ENCODE measurements at places on chromosomes 1 and 21.

GRCh38 chr21:45590726-45591618 is 48.7 kb upstream of the SLC19A1 start:
- no peak for DNase-seq

- DNase-seq, result no peak
These were observed 215.5 kb downstream of the NFIA start for GRCh38 chr1:61297887-61298286.

DNA sequence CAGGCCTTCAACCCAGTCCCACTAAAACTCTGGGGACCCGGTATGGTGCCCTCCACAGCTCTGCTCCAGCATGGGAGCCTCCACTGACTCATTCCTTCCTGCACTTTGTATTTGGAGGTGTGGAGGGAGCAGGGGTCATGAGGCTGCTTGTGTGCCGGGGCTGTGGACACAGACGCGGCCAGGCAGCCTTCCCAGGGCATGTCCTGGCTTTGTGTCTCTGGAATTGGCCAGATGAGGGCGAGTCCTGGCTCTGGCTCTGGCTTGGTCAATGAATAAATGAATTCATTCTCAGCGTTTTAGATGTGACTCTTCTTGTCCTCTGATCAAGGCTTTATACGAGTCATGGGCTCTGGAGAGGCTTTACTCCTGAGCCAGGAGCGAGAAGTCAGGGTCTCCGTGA is 19.1 kb downstream of the AJAP1 start:
- DNase-seq, result no peak

- DNase-seq, result no peak
These were observed 21.8 kb downstream of the ACTA1 start for GRCh38 chr1:229412056-229412455.

DNA sequence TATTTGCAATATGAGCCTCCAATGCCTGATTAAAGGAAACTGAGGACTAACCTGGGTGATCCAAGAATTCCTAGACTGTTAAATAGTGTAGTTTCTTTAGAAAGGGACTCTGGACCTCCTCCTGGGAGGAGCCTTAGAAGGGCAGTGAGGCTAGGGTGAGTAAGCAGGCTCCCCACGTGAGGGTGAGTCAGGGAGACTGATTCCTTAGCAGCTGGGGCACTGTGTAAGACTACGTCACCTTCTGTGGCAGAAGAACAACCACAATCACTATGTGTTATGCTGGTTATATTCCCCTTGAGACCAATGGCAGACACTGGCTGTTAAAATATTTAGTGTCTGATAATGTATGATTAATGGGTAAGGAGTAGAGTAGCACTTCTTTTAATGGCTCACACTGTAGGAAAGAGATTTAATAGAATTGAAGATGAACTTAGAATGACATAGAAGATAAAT is 53.3 kb upstream of the SYT14 start:
- no peak for DNase-seq

All from right renal pelvis (tissue), 4 donors.